ENCODE measurements at places on chromosomes 5 and 9. TPM values are rescaled to one million over a fixed set of nuclear protein-coding genes. Genes with fewer than 3 reads are reported as not detected.
A peak's percentile ranks its signal among the peaks of the same experiment; 100 is the strongest.

- H3K4me1 ChIP-seq = peaks cover 43% of the 10 kb centered on the region
- no peak overlapping the region for H3K27ac ChIP-seq
- H3K36me3 ChIP-seq = peaks cover 8% of the 10 kb centered on the region
- H3K4me3 ChIP-seq = no peak overlapping the region
Observed at GRCh38 chr9:132003319-132003704, 76.4 kb downstream of the MED27 start.

GRCh38 chr9:108882052-108882888 lies 20.2 kb downstream of the ACTL7A start:
- peaks cover 9% of the 10 kb centered on the region for H3K4me1 ChIP-seq
- no peaks in the 10 kb centered on the region for H3K27me3 ChIP-seq
- no peak overlapping the region for H3K27ac ChIP-seq
- peaks cover 49% of the 10 kb centered on the region for H3K36me3 ChIP-seq
- H3K4me3 ChIP-seq = no peak overlapping the region
- no peak for DNase-seq

DNA sequence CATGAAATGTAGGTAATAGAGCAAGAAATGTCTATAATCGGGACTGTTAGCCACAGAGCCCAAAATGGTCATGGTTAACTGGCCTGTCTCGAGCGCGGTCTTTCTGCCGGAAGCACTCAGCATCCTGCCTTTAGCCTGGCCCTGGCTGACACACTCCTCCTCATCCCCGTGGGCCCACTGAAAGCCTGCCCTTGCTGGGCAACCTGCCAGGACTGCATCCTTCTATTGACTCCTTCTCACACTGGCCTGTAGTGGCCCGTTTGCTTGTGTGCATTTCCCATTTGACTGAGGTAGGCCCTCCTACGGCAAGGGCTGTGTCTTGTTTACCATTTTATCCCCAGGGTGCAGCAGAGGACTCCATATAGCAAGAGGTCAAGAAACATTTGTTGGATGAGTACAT lies 215.7 kb downstream of the ATPSCKMT start:
- H3K36me3 ChIP-seq = no peaks in the 10 kb centered on the region
- H3K4me1 ChIP-seq = peaks cover 2% of the 10 kb centered on the region
- no peak overlapping the region for H3K27ac ChIP-seq
- no peak for DNase-seq

DNA sequence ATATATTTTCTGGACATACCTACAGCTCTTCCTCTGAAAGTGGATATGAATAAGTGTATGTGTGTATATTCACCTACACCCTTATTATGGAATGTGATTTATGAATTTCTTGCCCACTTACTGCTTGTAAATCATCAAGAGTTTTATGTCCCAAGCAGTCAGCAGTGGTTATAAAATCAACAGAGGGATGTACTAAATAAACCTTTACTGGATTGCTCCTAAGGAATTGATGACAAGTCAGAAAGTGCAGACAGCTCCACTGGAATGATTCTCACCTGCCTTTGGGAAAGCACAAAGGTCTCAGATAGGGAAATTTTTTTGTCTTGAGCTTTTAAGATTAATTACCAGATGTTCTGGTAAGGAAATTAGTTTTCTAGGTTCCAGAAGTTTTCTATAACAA lies 9.3 kb downstream of the TMEM174 start:
- H3K27ac ChIP-seq = no peak overlapping the region
- no peak overlapping the region for H3K4me3 ChIP-seq
- H3K27me3 ChIP-seq = peaks cover 23% of the 10 kb centered on the region
- no peak for DNase-seq
- H3K36me3 ChIP-seq = peaks cover 6% of the 10 kb centered on the region

- peak; percentile 77 for DNase-seq
- no peaks in the 10 kb centered on the region for H3K27me3 ChIP-seq
Observed at GRCh38 chr9:18442629-18443491, 31.1 kb upstream of the ADAMTSL1 start.

- no peaks in the 10 kb centered on the region for H3K27me3 ChIP-seq
- H3K36me3 ChIP-seq = peaks cover 18% of the 10 kb centered on the region
- no peak for DNase-seq
- no peak overlapping the region for H3K4me3 ChIP-seq
Observed at GRCh38 chr9:120438111-120438510, 141.9 kb downstream of the CDK5RAP2 start.

GRCh38 chr5:148620696-148621095 lies 33.6 kb downstream of the HTR4 start:
- no peak overlapping the region for H3K4me3 ChIP-seq
- H3K27ac ChIP-seq = no peak overlapping the region
- no peak for DNase-seq
- H3K27me3 ChIP-seq = no peaks in the 10 kb centered on the region

DNA sequence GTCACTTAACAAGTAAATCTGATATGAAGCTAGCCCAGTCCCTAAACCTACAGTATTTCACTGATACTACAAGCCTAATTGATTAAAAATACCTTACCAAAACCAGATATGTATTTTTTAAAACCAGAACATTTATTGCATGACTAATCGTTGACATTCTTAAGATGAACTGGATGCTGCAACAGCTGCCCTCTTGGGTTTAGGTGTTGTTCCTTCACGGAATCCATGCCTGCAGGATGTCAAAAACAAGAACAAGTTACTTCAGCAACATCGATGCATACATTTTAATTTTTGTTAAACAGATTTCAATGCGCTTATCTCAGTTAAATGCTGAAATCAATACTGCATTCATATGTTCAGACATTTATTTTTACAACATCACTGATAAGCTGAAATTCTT lies 2.7 kb downstream of the RPL37 start:
- peak overlapping the region; percentile 100 for H3K27ac ChIP-seq
- H3K4me1 ChIP-seq = peaks cover 48% of the 10 kb centered on the region
- peak overlapping the region; percentile 97 for H3K4me3 ChIP-seq

DNA sequence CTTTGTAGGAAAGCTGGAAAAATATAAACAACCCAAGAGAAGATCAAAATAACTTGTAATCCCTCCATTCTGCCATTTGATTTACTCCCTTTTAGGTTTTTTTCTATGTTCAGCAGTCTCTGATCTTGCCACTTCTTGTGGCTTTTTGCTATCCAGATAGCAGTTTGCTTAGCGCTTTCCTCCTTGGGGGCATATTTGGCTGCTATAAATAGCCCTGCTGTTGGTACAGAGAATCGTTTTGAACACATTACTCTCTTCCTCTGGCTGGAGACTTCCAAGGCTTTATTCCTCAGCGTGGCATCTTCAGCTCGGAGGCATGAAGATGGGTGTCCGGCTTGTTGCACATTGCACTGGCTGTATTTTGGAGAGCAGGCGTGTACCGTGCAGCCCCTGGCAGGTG lies 38.6 kb downstream of the HMCN2 start:
- H3K27ac ChIP-seq = no peak overlapping the region
- H3K36me3 ChIP-seq = no peaks in the 10 kb centered on the region
- H3K27me3 ChIP-seq = no peaks in the 10 kb centered on the region
- DNase-seq = no peak
- no peak overlapping the region for H3K4me3 ChIP-seq

DNA sequence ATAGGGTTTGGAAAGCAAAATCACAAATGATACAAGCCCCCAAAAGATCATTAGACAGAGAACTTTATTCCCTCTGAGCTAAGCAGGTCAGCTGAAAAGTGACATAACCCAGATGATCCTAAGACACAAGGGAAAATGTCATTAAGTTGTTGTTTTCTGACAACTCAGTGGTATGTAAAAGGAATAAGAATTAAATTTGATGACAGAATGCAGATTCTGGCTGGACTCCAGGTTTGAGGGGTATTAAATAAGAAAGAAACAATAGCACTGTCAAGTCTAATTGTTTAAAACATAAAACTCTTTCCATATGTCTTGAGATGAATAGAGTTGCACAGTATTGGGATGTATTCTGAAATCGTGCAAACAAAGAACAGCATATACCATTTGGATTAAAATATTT lies 429.9 kb downstream of the CAAP1 start:
- no peak for DNase-seq
- no peak overlapping the region for H3K27ac ChIP-seq
- H3K4me3 ChIP-seq = no peak overlapping the region

DNA sequence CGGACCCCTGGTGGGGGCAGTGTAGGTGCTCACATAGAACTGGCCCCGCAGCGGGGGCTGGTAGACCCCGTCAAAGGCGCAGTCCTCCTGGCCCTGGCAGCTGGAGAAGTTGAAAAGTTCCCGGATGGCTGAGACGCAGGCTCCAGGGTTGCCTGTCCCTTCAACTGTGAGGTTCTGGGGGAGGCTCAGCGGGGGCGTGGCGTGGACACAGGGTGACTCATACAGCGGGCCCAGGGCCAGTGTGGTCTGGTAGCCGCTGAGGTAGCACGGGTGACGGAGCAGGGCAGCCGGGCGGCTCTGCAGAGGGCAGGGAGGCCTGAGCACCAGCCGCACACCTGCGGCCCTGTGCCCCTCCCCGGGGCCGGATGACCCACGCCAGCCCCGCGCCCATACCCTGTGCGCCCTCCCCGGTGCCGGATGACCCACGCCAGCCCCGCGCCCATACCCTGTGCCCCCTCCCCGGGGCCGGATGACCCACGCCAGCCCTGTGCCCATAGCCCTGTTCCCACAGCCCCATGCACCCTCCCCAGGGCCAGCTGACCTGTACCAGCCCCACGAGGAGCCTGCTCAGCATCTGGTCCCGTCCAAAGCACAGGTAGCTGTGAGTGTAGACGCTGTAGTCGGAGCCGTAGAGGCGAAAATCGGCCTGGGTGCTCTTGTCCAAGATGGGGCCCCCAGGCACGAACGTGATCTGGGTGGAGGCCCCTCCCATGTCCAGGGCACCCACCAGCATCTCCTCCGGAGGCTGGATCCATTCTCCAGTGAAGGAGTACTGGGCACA lies 5.0 kb downstream of the ENTPD8 start:
- H3K36me3 ChIP-seq = no peaks in the 10 kb centered on the region
- no peak overlapping the region for H3K27ac ChIP-seq
- H3K27me3 ChIP-seq = no peaks in the 10 kb centered on the region
- peak; percentile 17 for DNase-seq
- H3K4me3 ChIP-seq = no peak overlapping the region

DNA sequence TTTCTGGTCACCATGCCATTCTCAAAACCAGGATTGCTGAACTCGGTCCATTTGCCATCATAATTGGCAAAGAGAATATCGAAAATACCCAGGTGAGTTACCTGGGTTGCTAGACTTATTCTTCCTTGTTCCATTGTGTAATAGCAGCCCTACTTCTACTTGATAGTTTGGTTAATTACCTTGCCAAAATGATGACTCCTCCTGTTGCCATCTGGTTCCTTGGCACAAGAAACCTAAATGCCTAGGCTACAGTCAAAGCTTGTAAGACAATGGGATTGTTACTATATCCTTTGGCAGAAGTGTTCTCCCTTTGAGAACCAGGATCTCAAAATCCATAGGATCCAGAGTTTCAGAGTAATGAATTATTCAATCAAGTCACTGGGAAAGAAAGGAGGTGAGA lies 373.2 kb upstream of the ACTBL2 start:
- no peak for DNase-seq
- H3K27ac ChIP-seq = no peak overlapping the region
- H3K36me3 ChIP-seq = no peaks in the 10 kb centered on the region
- no peak overlapping the region for H3K4me3 ChIP-seq
- no peaks in the 10 kb centered on the region for H3K27me3 ChIP-seq
- H3K4me1 ChIP-seq = peaks cover 35% of the 10 kb centered on the region

GRCh38 chr5:123367739-123368138 lies 55.5 kb downstream of the CEP120 start:
- peaks cover 22% of the 10 kb centered on the region for H3K36me3 ChIP-seq
- DNase-seq = no peak
- peaks cover 6% of the 10 kb centered on the region for H3K4me1 ChIP-seq
- no peak overlapping the region for H3K4me3 ChIP-seq
- H3K27ac ChIP-seq = no peak overlapping the region
- H3K27me3 ChIP-seq = no peaks in the 10 kb centered on the region

- no peak overlapping the region for H3K27ac ChIP-seq
- no peak overlapping the region for H3K4me3 ChIP-seq
- no peaks in the 10 kb centered on the region for H3K27me3 ChIP-seq
- no peak for DNase-seq
Observed at GRCh38 chr9:110110154-110110553, 97.8 kb downstream of the C9orf152 start.

GRCh38 chr5:7894439-7894838 lies 25.5 kb downstream of the MTRR start:
- H3K27me3 ChIP-seq = no peaks in the 10 kb centered on the region
- DNase-seq = no peak
- H3K4me1 ChIP-seq = no peaks in the 10 kb centered on the region
- peaks cover 57% of the 10 kb centered on the region for H3K36me3 ChIP-seq
- no peak overlapping the region for H3K27ac ChIP-seq

- no peak overlapping the region for H3K27ac ChIP-seq
- H3K4me3 ChIP-seq = no peak overlapping the region
Observed at GRCh38 chr9:112841261-112841660, 49.4 kb downstream of the SLC46A2 start.

DNA sequence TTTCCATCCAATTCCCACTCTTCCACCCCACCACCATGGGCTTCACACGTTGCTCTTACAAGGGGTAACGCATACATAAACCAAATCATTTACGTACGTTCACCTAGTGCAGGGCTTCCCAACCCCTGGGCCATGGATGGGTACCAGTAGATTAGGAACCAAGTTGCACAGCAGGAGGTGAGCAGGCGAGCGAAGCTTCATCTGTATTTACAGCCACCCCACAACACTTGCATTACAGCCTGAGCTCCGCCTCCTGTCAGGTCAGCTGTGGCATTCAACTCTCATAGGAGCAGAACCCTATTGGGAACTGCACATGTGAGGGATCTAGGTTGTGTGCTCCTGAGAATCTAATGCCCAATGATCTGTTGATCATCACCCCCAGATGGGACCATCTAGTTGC lies 82.3 kb downstream of the CEMIP2 start:
- H3K27me3 ChIP-seq = no peaks in the 10 kb centered on the region
- no peak overlapping the region for H3K4me3 ChIP-seq
- DNase-seq = no peak
- peaks cover 51% of the 10 kb centered on the region for H3K4me1 ChIP-seq

GRCh38 chr5:128826275-128826674 lies 139.0 kb upstream of the SLC27A6 start:
- no peaks in the 10 kb centered on the region for H3K36me3 ChIP-seq
- no peak overlapping the region for H3K4me3 ChIP-seq
- no peak for DNase-seq
- H3K4me1 ChIP-seq = peaks cover 40% of the 10 kb centered on the region

DNA sequence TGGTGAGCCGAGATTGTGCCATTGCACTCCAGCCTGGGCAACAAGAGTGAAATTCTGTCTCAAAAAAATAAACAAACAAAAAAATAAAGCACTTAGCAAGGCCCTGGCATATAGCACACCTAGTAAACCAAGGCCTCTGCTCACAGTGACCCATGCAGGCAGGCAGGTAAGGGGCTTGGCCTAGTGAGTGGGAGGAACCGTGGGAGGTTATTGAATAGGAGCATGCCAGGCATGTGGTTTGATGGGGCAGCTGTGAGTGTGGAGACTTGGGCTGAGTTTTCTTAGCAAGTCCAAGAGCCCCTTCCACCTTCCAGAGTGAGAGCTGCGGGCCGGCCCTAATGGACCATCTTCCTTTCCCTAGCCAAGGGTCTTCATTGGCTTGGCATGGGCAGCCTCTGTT lies 4.5 kb upstream of the NDST1 start:
- no peaks in the 10 kb centered on the region for H3K36me3 ChIP-seq
- no peak for DNase-seq
- H3K27ac ChIP-seq = peak overlapping the region; percentile 39
- peaks cover 50% of the 10 kb centered on the region for H3K4me1 ChIP-seq
- H3K27me3 ChIP-seq = no peaks in the 10 kb centered on the region

RECK gene
- total RNA-seq = 14.8 TPM

VLDLR gene
- total RNA-seq = 47.8 TPM

MCCC2 gene
- 44.4 TPM for total RNA-seq

GDNF gene
- 0.86 TPM for total RNA-seq

ZNF169 gene
- total RNA-seq = 9.8 TPM

ADAMTS19 gene
- 12.8 TPM for total RNA-seq
